ENCODE measurements at places on chromosomes 3 and 15. TPM values are rescaled to one million over a fixed set of nuclear protein-coding genes. Genes with fewer than 3 reads are reported as not detected.

DNA sequence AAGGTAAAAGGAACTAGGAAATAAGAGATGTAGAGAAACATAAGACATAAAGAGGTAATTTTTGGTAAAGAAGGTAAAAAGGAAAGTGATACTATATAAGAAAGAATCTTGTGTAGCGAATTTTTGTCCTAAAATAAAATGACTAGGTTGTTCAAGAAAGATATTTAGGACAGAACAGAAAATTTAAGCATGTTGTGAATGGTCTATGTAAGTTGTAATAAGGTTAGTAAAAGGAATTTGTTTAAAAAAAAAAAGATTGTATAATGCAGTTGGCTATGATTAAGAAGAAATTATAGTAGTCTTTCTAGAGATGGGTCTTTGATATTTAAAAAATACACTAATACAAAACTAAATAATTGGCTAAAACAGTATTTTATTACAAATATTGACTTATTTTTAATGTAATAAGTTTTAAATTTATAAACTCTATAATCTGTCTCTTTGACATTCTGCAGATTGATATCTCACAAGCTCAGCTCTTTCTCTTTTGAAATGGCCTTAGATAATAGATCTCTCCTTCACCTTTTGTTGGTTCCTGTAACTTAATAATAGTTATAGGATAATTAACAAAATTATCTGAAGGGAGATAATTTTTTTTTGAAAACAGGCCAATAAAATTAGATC lies 3.7 kb upstream of the SLC41A3 start:
- no peaks in the 10 kb centered on the region for H3K36me3 ChIP-seq
- H3K27me3 ChIP-seq: no peaks in the 10 kb centered on the region
- DNase-seq: no peak
- no peak overlapping the region for H3K27ac ChIP-seq
- peaks cover 7% of the 10 kb centered on the region for H3K4me1 ChIP-seq

DNA sequence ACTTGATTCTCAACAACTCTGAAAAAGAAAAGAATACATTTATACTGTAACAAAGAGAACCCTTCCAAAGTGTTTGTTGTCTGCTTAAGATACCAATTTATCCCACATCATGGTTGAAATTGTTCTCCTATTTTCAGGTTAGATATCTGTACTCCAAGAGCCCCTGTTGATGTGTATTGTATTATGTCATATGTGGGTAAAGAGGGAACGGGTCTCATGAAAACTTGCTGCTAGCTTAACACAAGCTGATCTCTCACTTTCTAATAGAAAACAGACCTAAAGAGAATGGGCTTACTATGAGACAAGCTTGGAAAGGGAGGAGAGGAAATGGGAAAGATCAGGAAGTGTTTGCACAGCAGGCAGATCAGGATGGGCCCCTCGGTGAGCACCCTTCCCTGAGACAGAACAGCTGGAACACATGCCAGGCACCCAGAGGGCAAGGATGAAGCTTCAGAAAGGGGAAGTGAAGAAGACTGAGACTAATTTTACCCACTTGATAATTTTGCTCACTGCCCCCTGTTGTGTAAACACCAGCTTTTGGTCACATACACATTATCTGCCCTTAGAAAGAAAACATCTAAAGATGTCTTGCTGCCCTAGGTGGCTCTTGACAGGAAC lies 747.9 kb upstream of the CCDC54 start:
- DNase-seq: no peak
- H3K36me3 ChIP-seq: no peaks in the 10 kb centered on the region
- H3K27ac ChIP-seq: no peak overlapping the region
- no peaks in the 10 kb centered on the region for H3K4me1 ChIP-seq

DNA sequence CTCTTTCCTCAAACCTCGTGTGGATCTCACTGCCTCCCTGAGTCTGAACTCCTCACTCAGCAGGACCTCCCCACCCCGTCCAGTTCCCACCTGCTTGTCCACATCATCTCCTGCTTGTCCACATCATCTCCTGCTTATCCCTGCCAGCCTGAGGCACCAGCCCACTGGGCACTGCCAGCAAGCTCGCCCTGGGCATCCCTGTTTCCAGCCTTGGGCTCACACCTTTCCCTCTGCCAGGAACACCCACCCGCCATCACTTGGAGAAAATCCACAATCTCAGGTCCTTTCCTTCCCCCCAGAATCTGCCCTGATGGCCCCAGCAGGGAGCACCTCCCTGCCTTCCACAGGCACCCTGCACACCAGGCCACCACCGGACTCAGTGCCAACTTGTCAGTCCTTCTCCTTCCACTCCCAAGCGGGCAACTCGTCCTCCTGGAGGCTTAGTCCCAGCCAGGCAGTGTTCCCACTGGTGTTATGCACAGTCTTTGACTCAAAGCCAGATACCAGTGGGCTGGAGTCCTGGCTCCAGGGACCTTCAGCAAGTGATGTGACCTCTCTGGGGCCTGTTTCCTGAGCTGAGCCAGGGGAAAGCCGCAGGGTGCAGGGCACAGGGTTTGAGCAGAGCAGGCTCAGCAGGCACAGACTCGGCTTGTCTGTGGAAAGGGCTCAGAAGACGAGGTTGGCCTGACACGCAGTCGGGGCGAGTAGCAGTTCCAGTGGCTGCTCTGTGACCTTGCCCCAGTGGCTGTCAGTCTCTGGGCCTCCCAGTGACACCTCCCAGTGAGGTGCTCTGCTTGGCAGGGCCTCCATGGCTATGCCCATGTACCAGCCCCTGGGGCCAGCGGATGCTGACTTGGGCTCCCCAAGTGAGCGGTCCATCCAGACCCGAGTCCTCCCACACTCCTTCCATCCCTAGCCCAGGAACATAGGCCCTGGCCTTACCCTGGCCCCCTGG lies 9.5 kb upstream of the MESP2 start:
- no peak overlapping the region for H3K4me3 ChIP-seq
- H3K4me1 ChIP-seq: peaks cover 28% of the 10 kb centered on the region
- H3K27ac ChIP-seq: no peak overlapping the region
- DNase-seq: no peak

- no peak for DNase-seq
- no peaks in the 10 kb centered on the region for H3K4me1 ChIP-seq
- no peak overlapping the region for H3K27ac ChIP-seq
- no peak overlapping the region for H3K4me3 ChIP-seq
- no peaks in the 10 kb centered on the region for H3K27me3 ChIP-seq
- no peaks in the 10 kb centered on the region for H3K36me3 ChIP-seq
Measured at GRCh38 chr15:25616471-25616870, 177.6 kb upstream of the UBE3A start.

The GLDN gene
- total RNA-seq: 1.7 TPM

The CHRNA7 gene
- total RNA-seq: 0.45 TPM

All from psoas muscle (tissue), 8 donors.